ENCODE measurements at places on chromosomes 6 and 20. TPM values are rescaled to one million over a fixed set of nuclear protein-coding genes. Genes with fewer than 3 reads are reported as not detected.
A peak's percentile ranks its signal among the peaks of the same experiment; 100 is the strongest.

Gene TGM3
- not detected for total RNA-seq

Gene NTSR1
- total RNA-seq: not detected

Gene C6orf120
- total RNA-seq: 20.0 TPM

Gene ENPP3
- 0.72 TPM for total RNA-seq

Gene LZTS3
- total RNA-seq: 11.1 TPM

Gene MRPS10
- 62.8 TPM for total RNA-seq

Gene C6orf141
- total RNA-seq: not detected

Gene LAMA2
- 207 TPM for total RNA-seq

Gene LINC00237
- total RNA-seq: not detected

Gene C20orf141
- total RNA-seq: not detected

DNA sequence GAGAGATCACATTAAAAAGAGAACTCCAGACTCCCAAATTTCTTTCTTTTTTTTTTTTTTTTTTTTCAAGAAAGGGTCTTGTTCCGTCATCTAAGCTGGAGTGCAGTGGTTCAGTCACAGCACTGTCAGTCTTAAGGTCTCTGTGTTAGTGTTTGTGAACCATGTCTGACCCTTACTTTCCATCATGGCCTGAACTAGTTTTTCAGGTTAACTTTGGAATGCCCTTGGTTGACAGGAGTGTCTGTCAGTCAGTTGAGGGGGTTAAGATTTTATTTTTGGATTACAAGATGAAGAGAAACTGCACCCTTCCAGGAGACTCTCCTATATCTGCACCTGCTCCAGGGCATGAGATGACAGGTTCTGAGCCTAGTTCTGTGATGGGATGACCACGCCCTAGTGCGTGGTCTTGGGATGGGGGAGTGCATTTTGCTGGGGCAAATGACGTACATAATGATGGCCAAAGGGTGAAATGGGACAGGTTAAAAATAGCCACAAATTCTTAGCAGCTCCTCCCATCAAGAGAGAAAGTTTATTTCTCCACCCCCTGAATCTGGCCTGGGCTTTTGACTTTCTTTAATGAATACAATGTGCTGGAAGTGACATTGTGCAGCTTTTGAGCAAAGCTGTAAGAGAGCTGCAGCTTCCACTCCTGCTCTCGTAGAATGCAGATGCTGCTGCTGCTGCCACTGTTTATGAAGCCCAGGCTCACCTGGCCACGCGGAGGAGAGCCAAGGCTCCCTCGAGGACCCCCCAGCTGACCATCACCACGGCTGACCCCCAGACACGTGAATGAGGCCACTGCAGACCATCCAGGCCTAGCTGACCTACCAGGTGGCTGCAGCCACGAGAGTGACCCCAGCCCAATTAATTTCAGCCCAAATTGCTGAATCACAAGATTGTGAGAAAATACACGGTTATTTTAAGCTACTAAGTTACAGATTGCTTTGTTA, 29.7 kb upstream of the FAM50B start:
- no peak overlapping the region for H3K4me3 ChIP-seq
- H3K27ac ChIP-seq: no peak overlapping the region
- H3K36me3 ChIP-seq: no peaks in the 10 kb centered on the region
- H3K4me1 ChIP-seq: no peaks in the 10 kb centered on the region

DNA sequence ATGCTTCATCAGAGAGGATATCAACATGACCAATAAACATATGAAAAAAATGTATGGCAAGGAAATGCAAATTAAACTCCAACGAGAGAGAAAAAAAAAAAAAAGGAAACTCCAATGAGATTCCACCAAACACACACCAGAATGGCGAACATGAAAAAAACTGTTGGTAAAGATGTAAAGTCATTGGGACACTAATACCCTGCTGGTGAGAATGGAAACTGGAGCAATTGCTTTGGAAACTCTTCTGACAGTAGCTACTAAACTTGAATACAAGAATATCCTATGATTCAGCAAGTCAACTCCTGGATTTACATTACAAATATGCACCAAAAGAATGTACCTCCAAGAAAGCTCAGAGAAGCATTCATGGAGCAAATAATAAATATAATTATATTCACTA, 260.7 kb upstream of the ECI2 start:
- no peak for DNase-seq
- no peaks in the 10 kb centered on the region for H3K27me3 ChIP-seq
- H3K36me3 ChIP-seq: no peaks in the 10 kb centered on the region
- no peak overlapping the region for H3K4me3 ChIP-seq
- no peak overlapping the region for H3K27ac ChIP-seq
- peaks cover 3% of the 10 kb centered on the region for H3K4me1 ChIP-seq

DNA sequence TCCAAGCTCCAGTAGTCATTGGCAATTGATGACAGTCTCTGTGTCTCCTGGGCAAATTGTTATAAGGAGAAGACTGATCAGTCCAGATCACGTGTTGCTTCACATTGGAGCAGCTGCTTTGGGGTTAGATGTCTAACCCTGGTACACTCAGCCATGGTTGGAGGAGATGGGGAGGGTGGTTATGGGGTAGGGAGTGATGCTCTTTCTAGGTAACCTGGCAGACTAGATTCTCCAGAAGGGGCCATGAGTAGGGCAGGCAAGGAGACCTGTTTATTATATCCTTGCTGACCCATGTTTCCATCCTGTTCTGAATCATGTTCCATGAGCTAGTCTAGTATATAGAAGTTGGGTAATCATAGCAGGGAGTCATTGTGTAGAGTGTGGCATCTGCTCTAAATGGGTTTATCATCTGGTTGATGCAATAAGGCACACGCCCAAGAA, 50.8 kb upstream of the BACH2 start:
- H3K4me3 ChIP-seq: no peak overlapping the region
- H3K4me1 ChIP-seq: no peaks in the 10 kb centered on the region
- no peak for DNase-seq
- no peak overlapping the region for H3K27ac ChIP-seq
- H3K27me3 ChIP-seq: peaks cover 4% of the 10 kb centered on the region

- no peak overlapping the region for H3K27ac ChIP-seq
- no peak overlapping the region for H3K4me3 ChIP-seq
- no peaks in the 10 kb centered on the region for H3K27me3 ChIP-seq
- H3K4me1 ChIP-seq: no peaks in the 10 kb centered on the region
- no peaks in the 10 kb centered on the region for H3K36me3 ChIP-seq
- no peak for DNase-seq
Observed at GRCh38 chr6:137970368-137970767, 103.3 kb downstream of the TNFAIP3 start.

DNA sequence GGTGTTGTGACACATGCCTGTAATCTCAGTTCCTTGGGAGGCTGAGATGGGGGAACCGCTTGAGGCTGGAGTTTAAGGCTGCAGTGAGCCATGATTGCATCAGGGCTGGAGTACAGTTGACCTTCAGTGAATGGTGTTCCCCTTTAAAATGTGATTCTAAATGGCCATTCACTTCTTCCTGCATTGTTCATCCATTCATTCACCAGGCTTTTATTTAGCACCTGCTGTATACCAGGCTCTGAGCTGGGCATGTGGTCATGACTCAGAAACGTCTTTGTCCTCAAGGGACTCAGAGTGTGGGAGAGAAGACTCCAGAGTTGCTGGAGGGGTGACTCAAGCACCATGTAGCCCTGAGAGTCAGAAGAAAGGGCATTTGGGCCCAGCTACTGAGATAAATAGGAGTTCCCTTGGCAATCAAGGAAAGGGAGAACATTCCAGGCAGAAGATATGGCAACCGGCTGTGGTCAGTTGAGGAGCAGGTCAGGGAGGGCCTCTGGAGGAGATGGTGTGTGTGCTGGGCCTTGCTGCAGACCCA, 101.1 kb downstream of the DLGAP4 start:
- DNase-seq: no peak
- peaks cover 30% of the 10 kb centered on the region for H3K27me3 ChIP-seq
- no peak overlapping the region for H3K27ac ChIP-seq
- no peak overlapping the region for H3K4me3 ChIP-seq
- no peaks in the 10 kb centered on the region for H3K36me3 ChIP-seq

GRCh38 chr6:26158581-26159356, 71.5 kb downstream of the HFE start:
- peak overlapping the region; percentile 69 for H3K4me3 ChIP-seq
- peak overlapping the region; percentile 97 for H3K27ac ChIP-seq
- peak; percentile 72 for DNase-seq
- peaks cover 30% of the 10 kb centered on the region for H3K4me1 ChIP-seq
- no peaks in the 10 kb centered on the region for H3K27me3 ChIP-seq

DNA sequence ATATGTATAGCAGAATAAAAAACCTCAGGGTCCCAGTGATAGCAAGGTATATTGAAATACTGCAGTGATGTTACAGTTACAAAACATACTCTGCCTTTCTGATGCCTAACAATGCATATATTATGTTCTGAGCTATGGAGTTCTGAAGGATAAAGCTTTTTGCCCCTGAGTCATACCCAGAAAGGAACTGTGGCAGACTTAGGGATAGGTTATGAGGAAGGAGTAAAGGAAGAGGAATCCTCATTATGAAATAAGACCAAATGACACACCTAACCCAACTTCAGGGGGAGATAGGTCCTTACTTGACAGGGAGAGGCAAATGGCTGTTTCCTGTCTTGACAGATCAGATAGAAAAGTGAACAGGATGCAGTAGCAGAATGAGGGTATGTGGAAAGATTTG, 940.6 kb upstream of the FLRT3 start:
- no peaks in the 10 kb centered on the region for H3K27me3 ChIP-seq
- no peak overlapping the region for H3K27ac ChIP-seq
- H3K4me3 ChIP-seq: no peak overlapping the region
- DNase-seq: no peak
- no peaks in the 10 kb centered on the region for H3K4me1 ChIP-seq

- DNase-seq: no peak
- no peaks in the 10 kb centered on the region for H3K27me3 ChIP-seq
- no peak overlapping the region for H3K27ac ChIP-seq
- no peaks in the 10 kb centered on the region for H3K4me1 ChIP-seq
Observed at GRCh38 chr6:130615816-130616215, 211.4 kb upstream of the SMLR1 start.

DNA sequence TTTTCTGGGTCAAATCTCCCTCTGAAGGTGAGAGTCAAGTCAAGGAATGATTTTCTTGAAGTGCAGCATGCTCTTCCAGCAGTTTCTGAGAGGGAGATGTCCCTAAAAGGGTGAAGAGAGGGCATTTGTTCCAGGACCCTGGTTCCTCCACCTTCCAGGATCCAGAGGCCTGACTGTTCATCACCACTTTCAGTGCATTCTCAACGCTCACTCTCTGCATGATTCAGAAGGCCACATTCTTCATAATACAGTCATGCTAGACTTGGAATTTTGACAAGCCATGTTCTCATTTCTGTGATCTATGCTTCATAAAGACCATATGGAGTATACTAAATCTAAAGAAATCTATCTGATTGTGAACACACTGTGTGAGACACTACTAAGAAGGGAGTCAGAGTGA, 85.1 kb downstream of the PDE7B start:
- H3K36me3 ChIP-seq: no peaks in the 10 kb centered on the region
- DNase-seq: no peak
- H3K27ac ChIP-seq: peak overlapping the region; percentile 59
- no peak overlapping the region for H3K4me3 ChIP-seq
- H3K27me3 ChIP-seq: no peaks in the 10 kb centered on the region

GRCh38 chr6:20566109-20566508, 31.9 kb downstream of the CDKAL1 start:
- H3K27ac ChIP-seq: no peak overlapping the region
- no peaks in the 10 kb centered on the region for H3K36me3 ChIP-seq
- no peaks in the 10 kb centered on the region for H3K27me3 ChIP-seq
- H3K4me1 ChIP-seq: no peaks in the 10 kb centered on the region
- DNase-seq: no peak

DNA sequence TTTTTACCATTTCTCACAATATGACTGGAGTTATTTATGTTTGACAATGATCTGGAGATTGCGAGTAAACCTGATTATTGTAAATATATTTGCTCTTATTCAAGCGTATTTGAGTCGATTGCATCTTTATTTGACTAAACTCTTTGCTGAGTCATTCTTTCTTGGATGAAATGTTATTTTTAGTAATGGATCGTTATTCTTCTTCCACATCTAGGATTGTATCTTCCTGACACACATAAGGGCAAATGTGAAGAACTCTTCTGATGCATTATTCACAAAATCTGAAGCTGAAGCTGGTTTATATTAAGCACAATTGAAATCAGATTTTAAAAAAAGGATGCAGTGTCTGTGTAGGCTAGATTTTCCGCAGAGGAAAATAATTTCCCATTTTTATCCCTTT, 68.2 kb downstream of the SEL1L2 start:
- no peaks in the 10 kb centered on the region for H3K36me3 ChIP-seq
- no peak overlapping the region for H3K4me3 ChIP-seq

GRCh38 chr6:80287607-80288006, 181.1 kb downstream of the BCKDHB start:
- DNase-seq: no peak
- no peaks in the 10 kb centered on the region for H3K36me3 ChIP-seq
- H3K27ac ChIP-seq: no peak overlapping the region
- H3K4me1 ChIP-seq: no peaks in the 10 kb centered on the region
- H3K27me3 ChIP-seq: no peaks in the 10 kb centered on the region
- H3K4me3 ChIP-seq: no peak overlapping the region

Measured in heart left ventricle (tissue), 16 donors.